Hair follicular keratinocyte (primary cell): ENCODE measurements at places on chromosomes 11 and 22. TPM values are rescaled to one million over a fixed set of nuclear protein-coding genes. Genes with fewer than 3 reads are reported as not detected.

ARAP1 gene
- 70.0 and 94.5 TPM in 2 replicates for total RNA-seq

PSMA1 gene
- 188 and 209 TPM in 2 replicates for total RNA-seq

DDTL gene
- 1.5 and 2.9 TPM in 2 replicates for total RNA-seq

RIMBP3C gene
- total RNA-seq, result not detected in 2 replicates

FIBIN gene
- total RNA-seq, result 0.46 and 1.7 TPM in 2 replicates

FAM168A gene
- 9.6 and 14.1 TPM in 2 replicates for total RNA-seq

SULT4A1 gene
- 0.08 TPM in 1 of 2 replicates, not detected in the other for total RNA-seq

TIRAP gene
- total RNA-seq, result 1.6 and 2.8 TPM in 2 replicates

SLC25A1 gene
- total RNA-seq, result 182 and 189 TPM in 2 replicates

BLID gene
- total RNA-seq, result 0.31 and 0.34 TPM in 2 replicates

RAG1 gene
- 0.91 and 0.94 TPM in 2 replicates for total RNA-seq

PYGM gene
- total RNA-seq, result 0.08 TPM in 1 of 2 replicates, not detected in the other

TREH gene
- total RNA-seq, result not detected in 2 replicates

FAM76B gene
- 5.7 and 9.1 TPM in 2 replicates for total RNA-seq

SLC2A11 gene
- total RNA-seq, result 3.3 and 3.4 TPM in 2 replicates

MMP13 gene
- 0.16 TPM in 1 of 2 replicates, not detected in the other for total RNA-seq

TIGD3 gene
- 0.08 TPM in 1 of 2 replicates, not detected in the other for total RNA-seq

RASD2 gene
- total RNA-seq, result under 0.01 and 0.46 TPM in 2 replicates

ANKK1 gene
- total RNA-seq, result 1.1 and 1.6 TPM in 2 replicates

C11orf16 gene
- not detected in 2 replicates for total RNA-seq

OR5B21 gene
- not detected in 2 replicates for total RNA-seq

CLMP gene
- 67.5 and 69.9 TPM in 2 replicates for total RNA-seq

SLC22A12 gene
- not detected in 2 replicates for total RNA-seq

VSIG10L2 gene
- total RNA-seq, result not detected in 2 replicates

KCNQ1 gene
- total RNA-seq, result not detected in 2 replicates

OR5T2 gene
- total RNA-seq, result not detected in 2 replicates
